ENCODE measurements at places on chromosomes 2 and 18. TPM values are rescaled to one million over a fixed set of nuclear protein-coding genes. Genes with fewer than 3 reads are reported as not detected.

SLC16A14 gene
- total RNA-seq: 1.0 TPM

FAP gene
- 40.7 TPM for total RNA-seq

ABCG8 gene
- not detected for total RNA-seq

PDCD1 gene
- not detected for total RNA-seq

ST8SIA5 gene
- not detected for total RNA-seq

NAPG gene
- 18.3 TPM for total RNA-seq

MATN3 gene
- 3.9 TPM for total RNA-seq

VIT gene
- not detected for total RNA-seq

EPHA4 gene
- total RNA-seq: 8.9 TPM

THSD7B gene
- not detected for total RNA-seq

MITD1 gene
- total RNA-seq: 16.8 TPM

IL36RN gene
- total RNA-seq: not detected

CFC1 gene
- total RNA-seq: not detected

CAPN13 gene
- not detected for total RNA-seq

PER2 gene
- total RNA-seq: 1.0 TPM

SCG2 gene
- total RNA-seq: 3.0 TPM

FIGN gene
- 0.74 TPM for total RNA-seq

ITGA4 gene
- total RNA-seq: 31.1 TPM

UGT1A3 gene
- total RNA-seq: not detected
